Stimulated activated naive CD8-positive, alpha-beta T cell treated with anti-CD3 and anti-CD28 coated beads, Interleukin-15, amount 100 ng/mL, for 72 hours (primary cell): ENCODE measurements at places on chromosomes 2 and 18.

DNA sequence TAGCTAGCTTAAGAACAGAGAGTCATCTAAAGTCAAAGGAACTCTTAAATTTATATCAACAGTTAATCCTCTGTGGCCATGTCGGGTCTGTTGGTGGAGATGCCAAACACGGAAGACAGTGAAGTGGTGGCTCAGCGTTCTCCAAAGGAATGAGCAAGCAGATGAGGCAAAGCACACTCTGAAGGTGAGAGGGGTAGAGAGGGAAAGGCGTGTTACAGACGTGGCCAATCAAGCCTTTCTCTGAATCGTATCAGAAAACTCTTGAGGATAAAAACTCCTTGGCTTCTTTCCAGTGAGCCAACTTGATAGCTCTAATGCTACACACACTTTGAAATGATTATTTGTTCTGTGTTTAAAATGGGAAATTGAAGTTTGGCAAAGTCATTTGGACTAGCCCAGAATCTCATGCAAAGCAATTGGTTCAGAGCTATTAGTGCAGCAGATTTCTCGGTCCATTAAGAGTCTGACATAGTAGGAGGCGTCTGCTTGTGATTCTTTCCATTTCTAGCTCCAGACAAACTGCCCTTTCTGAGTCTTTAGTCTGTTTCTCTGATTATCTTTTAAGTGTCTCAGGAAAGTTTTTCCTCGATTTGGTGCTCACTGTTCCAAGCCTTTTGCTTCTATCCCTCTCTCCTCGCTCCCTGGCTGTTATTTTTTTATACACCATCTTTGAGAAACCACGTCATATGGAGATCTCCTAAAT, 57.5 kb upstream of the CPO start:
- no peak for DNase-seq

DNA sequence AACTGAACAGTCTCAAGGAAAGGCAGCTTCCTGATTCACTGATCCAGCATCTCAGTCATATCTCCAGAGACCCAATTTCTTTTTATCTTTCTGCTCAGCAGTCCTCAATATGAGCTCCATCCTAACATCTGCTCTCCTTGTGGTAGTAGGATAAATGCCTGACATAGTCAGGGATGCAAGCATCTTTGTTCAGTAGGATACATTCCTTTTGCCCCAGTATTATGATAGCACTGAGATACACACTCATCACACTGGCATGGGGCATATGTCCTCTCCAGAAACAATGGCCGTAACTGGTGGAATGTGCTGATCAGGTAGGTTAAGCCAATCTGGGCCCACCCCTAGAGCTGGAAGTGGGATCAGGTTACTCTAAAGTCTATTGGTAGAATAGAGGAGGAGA, 207.2 kb downstream of the ETAA1 start:
- DNase-seq = no peak

DNA sequence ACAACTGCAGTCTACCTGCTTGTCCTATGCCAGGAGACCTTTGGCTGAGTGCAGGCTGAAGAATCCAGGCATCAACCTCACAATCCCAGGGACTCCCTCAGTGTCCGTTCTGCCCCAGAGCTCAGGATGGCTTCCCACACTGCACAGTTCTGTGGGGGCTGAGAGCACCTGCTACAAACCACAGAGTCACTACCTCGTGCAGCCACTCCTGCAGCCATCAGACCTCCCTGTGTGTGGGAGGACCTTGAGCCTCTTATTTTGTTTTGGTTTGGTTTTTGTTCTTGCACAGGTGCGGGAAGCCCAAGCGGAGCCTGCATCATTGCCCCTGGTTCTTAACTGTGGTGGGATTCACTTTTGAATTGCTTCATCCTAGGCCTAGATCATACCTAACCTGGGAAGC, 31.0 kb downstream of the NAT8 start:
- DNase-seq = no peak

- no peak for DNase-seq
Observed at GRCh38 chr2:25076749-25077148, 34.9 kb downstream of the EFR3B start.

GRCh38 chr2:28188436-28188835, 204.2 kb upstream of the FOSL2 start:
- DNase-seq = no peak

GRCh38 chr2:159989249-159989648, 73.2 kb downstream of the PLA2R1 start:
- DNase-seq = no peak

GRCh38 chr2:42939411-42940206, 147.2 kb upstream of the HAAO start:
- DNase-seq = no peak

- DNase-seq = peak; percentile 37
Observed at GRCh38 chr2:73232403-73233153, 461 bp downstream of the PRADC1 start.

DNA sequence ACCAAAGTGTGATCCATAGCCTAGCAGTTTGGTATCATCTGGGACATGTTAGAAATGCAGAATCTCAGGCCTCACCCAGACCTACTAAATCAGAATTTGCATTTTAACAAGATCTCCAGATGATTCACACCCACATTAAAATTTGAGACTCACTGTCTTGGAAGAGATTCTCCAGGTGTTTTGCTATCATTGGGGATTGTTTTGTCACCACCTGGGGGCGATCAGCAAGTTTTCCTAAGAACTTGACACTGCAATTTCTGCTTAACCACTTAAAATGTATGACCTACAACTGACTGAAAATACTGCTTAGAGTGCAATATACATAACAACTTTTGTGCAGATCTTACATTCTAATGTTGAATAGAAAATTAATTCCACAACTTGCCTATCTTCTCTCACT, 18.9 kb upstream of the ITGA4 start:
- DNase-seq = no peak
